ENCODE measurements at places on chromosomes 5 and 9. TPM values are rescaled to one million over a fixed set of nuclear protein-coding genes. Genes with fewer than 3 reads are reported as not detected.

ARL14EPL gene
- polyA plus RNA-seq, result not detected

SLC6A7 gene
- polyA plus RNA-seq, result 33.1 TPM

KCNN2 gene
- polyA plus RNA-seq, result 22.5 TPM

GADD45G gene
- polyA plus RNA-seq, result 15.6 TPM

MARCHF11 gene
- 16.5 TPM for polyA plus RNA-seq

FAM81B gene
- polyA plus RNA-seq, result 5.4 TPM

ARAP3 gene
- 9.9 TPM for polyA plus RNA-seq

DND1 gene
- 2.4 TPM for polyA plus RNA-seq

SLC2A8 gene
- polyA plus RNA-seq, result 27.9 TPM

PDCD1LG2 gene
- polyA plus RNA-seq, result 0.18 TPM

CCNJL gene
- polyA plus RNA-seq, result 7.9 TPM

RNF224 gene
- 2.2 TPM for polyA plus RNA-seq

DDX4 gene
- 0.30 TPM for polyA plus RNA-seq

FBP2 gene
- polyA plus RNA-seq, result 0.14 TPM

SLC34A1 gene
- 1.2 TPM for polyA plus RNA-seq

KLHL3 gene
- 8.9 TPM for polyA plus RNA-seq

CA9 gene
- 0.96 TPM for polyA plus RNA-seq

SLC6A19 gene
- polyA plus RNA-seq, result 0.39 TPM

SEC16A gene
- polyA plus RNA-seq, result 60.3 TPM

FGF10 gene
- polyA plus RNA-seq, result 2.9 TPM

SUSD3 gene
- polyA plus RNA-seq, result 3.1 TPM

IL17B gene
- 0.87 TPM for polyA plus RNA-seq

FABP6 gene
- 6.4 TPM for polyA plus RNA-seq

CKMT2 gene
- polyA plus RNA-seq, result 7.2 TPM

ADAMTS16 gene
- polyA plus RNA-seq, result 5.0 TPM

IL3 gene
- not detected for polyA plus RNA-seq

MLLT3 gene
- 34.4 TPM for polyA plus RNA-seq

ENTREP1 gene
- polyA plus RNA-seq, result 110 TPM

AK6 gene
- 61.8 TPM for polyA plus RNA-seq

LYSMD3 gene
- 11.5 TPM for polyA plus RNA-seq

ADAMTS12 gene
- 8.7 TPM for polyA plus RNA-seq

ARID3C gene
- 0.66 TPM for polyA plus RNA-seq

ACSL6 gene
- 72.1 TPM for polyA plus RNA-seq

C5orf52 gene
- not detected for polyA plus RNA-seq

LCN9 gene
- not detected for polyA plus RNA-seq

FOXE1 gene
- polyA plus RNA-seq, result not detected

PCDHB12 gene
- polyA plus RNA-seq, result 3.3 TPM

AGXT2 gene
- 0.21 TPM for polyA plus RNA-seq

INSL6 gene
- polyA plus RNA-seq, result 0.35 TPM

PCDHB2 gene
- polyA plus RNA-seq, result 10.3 TPM

GABRG2 gene
- polyA plus RNA-seq, result 60.8 TPM

PCDHGA7 gene
- 6.7 TPM for polyA plus RNA-seq

ANKDD1B gene
- polyA plus RNA-seq, result 3.0 TPM

IL7R gene
- polyA plus RNA-seq, result 2.1 TPM

RFESD gene
- polyA plus RNA-seq, result 2.9 TPM

PRDM9 gene
- not detected for polyA plus RNA-seq

IL33 gene
- 17.9 TPM for polyA plus RNA-seq
